ENCODE measurements at places on chromosomes 13 and 19.

GRCh38 chr13:39282400-39282972 is 244.2 kb downstream of the NHLRC3 start:
- DNase-seq, result no peak

GRCh38 chr19:6717441-6717971 is 2.9 kb downstream of the C3 start:
- no peak for DNase-seq

DNA sequence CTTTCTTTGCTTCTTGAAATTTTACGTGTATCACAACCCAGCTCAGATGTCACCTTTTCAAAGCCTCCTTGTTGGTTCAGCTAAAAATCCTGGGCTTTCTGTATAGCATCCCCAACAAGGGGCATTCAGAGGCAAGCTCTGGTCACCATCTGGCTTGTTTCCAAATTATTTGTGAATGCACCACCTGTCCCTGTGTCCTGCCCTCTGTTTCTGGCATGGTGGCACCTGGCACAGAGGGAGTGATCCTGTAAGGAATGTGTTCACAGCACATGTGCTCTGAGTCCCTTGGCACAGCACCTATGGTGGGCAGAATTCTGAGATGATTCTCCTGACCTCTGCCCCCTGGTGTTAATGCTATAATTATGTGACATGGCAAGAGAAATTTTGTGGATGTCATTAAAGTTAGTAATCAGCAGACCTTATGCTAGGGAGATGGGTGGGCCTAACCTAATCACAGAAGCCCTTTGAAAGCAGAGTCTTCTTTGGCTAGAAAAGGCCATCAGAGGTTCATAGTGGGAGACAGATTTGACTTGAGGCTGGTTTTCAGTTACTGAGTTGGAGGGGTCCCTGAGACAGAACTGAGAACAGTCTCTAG is 76.3 kb downstream of the ZNF429 start:
- no peak for DNase-seq

DNA sequence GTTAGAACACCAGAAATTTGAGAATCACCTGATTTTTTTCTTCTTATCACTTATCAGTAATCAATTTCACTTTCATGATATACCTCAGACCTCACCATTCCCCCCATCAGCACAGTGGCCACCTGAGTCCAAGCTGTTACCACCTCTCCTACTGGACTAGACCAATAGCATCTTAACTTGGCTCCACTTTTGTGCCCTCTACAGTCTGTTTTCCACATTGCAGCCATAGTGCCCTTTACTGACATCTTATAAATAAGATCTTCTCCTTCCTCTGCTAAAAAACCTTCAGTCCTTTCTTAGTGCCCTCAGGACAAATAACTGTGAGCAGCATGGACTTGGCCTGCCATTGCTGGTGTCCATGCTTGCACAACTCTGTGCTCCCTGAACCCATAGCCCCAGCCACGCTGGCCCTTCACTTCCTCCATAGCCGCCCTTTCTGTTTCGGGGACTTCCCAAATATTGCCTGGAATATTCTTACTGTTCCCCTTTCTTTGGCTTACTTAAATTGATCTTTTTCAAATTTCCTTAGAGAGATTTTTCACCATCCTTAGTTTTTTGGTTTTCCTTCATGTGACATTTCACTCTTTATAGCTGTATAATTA is 380.8 kb downstream of the LMO7 start:
- no peak for DNase-seq

DNA sequence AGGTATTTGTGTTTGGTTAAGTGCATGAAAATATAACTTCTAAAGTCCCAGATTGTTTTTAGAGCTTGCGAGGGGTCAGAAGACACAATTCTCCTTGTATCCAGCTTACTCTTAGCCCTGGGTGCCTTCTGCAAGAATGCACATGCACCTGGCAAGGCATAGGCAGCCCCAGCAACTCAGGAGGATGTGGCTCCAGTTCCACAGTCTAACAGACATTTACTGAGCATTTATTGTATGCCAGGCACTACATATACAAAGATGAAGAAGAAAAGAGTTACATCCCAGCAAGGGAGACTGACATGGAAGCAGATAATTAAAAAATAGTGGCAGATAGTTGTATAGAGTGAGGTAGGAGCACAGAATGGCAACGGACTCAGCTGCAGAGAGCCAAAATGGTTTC is 101.1 kb upstream of the FRY start:
- DNase-seq, result no peak

- DNase-seq, result no peak
These were observed 32.7 kb downstream of the FAM187B start for GRCh38 chr19:35195830-35196229.
